ENCODE measurements at places on chromosomes 13 and 19.

GRCh38 chr19:42075364-42075615, 676 bp upstream of the ZNF574 start:
- DNase-seq: no peak

- no peak for DNase-seq
Measured at GRCh38 chr13:113044391-113045114, 61.0 kb upstream of the F7 start.

DNA sequence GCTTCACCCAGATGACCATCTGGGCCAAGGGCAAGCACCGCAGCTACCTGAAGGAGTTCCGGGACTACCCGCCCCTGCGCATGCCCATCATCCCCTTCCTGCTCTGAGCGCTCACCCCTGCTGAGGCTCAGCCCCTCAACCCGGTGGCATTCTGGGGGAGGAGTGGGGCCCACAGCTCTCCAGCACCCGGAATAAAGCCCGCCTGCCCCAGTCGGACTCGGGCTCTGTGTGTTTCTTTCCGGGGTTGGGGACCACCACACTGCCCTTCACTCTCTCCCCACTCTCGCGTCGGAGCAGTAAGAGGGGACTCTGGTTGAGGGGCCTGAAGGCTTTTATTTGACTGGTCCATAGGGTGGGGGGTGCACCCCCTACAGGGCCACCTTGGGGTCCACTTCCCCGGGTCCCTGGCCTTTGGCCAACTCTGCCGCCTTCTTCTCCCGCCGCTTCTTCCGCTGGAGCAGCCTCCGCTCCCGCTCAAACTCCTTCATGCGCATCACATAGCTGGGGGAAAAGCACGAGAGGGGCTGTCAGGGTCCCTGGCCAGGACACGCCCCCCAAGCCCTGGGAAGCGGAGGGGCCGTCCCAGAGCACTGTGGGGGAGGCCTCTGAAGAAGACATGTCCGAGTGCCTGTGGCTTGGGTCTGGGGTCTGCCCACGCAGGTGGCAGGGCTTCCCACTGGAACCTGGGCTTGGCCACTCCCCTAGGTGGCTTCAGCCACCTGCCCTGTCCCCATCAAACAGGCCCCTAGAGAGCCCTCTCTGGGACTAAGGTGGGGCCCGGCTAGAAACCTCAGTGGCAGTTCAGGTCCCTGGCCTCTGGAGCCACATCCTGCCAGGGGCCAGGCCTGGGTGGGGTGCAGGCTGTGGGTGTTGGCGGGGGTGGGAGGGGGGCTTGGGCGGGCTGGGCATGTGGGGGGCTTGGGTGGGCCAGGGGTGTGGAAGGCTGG, 5.8 kb downstream of the NDUFB7 start:
- no peak for DNase-seq

- peak; percentile 93 for DNase-seq
Measured at GRCh38 chr19:35124098-35125060, 8.8 kb downstream of the FXYD3 start.

DNA sequence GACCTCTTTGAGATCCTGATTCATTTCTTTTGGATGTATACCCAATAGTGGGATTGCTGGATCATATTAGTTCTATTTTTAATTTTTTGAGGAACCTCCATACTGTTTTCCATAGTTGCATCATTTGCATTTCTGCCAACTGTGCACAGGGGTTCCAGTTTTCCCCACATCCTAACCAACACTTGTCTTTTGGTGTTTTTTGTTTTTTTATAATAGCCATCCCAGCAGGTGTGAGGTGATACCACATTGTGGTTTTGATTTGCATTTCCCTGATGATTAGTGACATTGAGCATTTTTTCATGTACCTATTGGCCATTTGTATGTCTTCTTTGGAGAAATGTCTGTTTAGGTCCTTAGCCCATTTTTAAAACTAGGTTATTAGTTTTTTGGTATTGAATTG, 18.8 kb upstream of the GPR183 start:
- DNase-seq: no peak

DNA sequence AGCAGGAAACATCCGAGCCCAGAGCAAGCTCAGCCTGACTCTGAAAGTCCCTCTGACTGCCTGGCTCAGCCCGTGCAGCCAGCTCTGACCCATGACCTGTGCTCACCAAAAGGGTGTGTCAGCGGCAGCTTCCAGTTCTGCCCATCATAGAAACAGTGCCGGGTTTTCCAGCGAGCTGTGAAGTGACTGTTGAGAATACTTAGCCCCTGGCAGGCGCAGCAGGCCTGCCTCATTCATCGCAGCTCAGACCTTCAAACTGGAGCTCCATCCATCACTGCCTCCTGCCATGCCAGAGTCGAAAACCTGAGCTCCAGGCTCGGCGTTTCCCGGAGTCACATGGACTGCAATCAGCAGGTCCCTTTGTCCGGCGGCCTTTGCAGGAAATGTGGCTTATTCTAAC, 16.3 kb upstream of the GSX1 start:
- DNase-seq: no peak

- DNase-seq: no peak
Measured at GRCh38 chr13:28623782-28624706, 34.9 kb upstream of the POMP start.

DNA sequence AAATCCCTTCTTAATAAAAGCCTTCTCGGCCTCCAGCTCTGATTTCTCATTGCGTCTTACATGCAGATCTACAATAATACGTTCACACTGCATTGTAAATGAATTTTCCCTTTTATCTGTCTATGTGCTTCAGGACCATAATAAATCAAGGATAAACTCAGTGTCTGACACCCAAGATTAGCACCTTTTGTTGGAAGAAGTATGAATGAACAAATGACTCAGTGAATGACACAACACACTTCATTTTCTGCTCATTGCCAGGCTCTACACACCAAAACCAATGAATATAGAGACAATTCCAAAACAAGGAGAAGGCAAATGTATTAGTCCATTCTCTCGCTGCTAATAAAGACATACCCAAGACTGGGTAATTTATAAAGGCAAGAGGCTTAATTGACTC, 1224.4 kb downstream of the EFNB2 start:
- no peak for DNase-seq

- DNase-seq: peak; percentile 63
Measured at GRCh38 chr19:38248421-38248820, 7.8 kb downstream of the PPP1R14A start.

DNA sequence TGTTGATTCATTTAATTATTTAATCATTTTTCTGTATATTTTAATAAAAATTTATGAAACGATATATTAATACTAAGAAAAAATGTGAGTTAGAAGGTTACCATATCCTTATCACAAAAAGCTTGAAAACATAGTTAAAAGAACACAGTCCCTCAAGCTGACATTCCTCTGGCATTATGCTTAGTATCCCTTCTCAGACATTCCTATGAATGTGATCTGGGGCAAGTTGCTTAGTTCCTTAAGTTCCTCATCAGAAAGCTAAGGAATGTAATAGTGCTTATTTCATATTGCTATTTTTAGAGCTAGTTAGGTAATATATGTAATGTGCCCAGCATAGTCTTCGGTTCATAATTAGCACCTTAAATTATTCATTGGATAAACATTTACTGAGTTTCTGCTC, 122.8 kb downstream of the MTUS2 start:
- DNase-seq: no peak

DNA sequence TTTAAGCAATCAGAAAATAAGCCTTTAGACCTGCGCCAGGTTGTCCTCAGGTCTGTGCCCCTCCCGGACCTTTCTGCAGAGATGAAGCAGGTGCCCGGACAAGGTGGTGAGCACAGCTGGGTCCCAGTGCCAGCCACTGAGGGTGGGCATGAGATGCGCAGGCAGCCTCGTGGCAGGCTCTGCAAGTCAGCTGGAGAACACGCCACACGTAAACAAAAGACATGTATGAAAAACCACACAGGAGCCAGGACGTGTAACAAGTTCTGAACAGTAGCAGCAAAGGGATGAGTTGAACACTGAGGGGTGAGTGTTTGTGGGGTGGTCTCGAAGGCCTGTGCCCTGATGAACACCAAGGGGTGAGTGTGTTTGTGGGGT, 68.8 kb upstream of the MCF2L start:
- no peak for DNase-seq

DNA sequence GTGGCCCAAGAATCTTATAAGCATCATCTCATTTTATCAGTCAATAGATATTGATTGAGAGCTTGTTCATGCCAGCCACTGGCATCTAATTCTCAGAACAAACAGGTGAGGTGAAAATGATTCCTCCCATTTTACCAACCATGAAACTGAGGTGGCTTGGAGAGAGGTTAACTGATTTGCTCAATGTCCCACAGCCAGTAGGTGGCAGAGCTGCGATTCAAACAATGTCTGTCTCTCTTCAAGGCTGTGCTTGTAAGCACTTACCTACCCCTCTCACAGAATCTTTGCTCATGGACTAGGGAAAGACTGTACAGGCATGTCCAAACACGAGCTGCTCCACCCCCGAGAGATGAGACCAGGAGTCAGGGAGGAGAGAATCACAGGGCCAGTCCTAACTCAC, 21.5 kb upstream of the GSX1 start:
- peak; percentile 70 for DNase-seq

GRCh38 chr13:110653271-110653670, 37.9 kb downstream of the NAXD start:
- DNase-seq: no peak

GRCh38 chr13:20161951-20162300, 1.1 kb upstream of the GJA3 start:
- DNase-seq: no peak

DNA sequence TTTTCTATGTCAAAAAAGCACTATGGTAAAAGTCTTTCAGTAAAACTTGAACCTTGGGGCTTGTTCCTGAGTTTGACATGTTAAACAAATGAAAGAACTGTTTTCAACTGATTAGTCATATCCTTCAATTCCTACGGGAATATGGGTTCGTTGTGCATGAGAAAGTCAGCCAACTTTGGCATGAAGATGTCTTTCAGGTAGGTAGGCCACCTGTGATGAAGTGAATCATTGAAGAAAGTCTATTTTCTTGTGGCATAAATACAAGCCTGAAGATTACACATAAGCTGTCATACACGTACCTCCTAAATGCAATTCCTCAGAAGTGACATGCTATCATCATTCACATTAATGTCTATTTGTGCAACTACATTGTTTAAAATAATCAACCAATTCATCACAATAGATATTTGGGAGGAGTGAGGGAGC, 513.0 kb downstream of the IRS2 start:
- no peak for DNase-seq

- DNase-seq: no peak
Measured at GRCh38 chr19:51075998-51076397, 6.7 kb downstream of the KLK14 start.

Measured in Caco-2 (cell line).